ENCODE measurements at places on chromosomes 11 and 22. TPM values are rescaled to one million over a fixed set of nuclear protein-coding genes. Genes with fewer than 3 reads are reported as not detected.

CDC42EP1 gene
- 46.0 TPM for total RNA-seq

CBLIF gene
- total RNA-seq = not detected

RASGRP2 gene
- total RNA-seq = 30.4 TPM

CCDC89 gene
- total RNA-seq = 1.6 TPM

HSPB2 gene
- total RNA-seq = 6.4 TPM

NXPE2 gene
- 0.38 TPM for total RNA-seq

- no peak overlapping the region for H3K4me3 ChIP-seq
- H3K27me3 ChIP-seq = no peaks in the 10 kb centered on the region
- DNase-seq = no peak
- H3K36me3 ChIP-seq = no peaks in the 10 kb centered on the region
- H3K27ac ChIP-seq = no peak overlapping the region
Measured at GRCh38 chr11:46107408-46107718, 13.9 kb downstream of the PHF21A start.

DNA sequence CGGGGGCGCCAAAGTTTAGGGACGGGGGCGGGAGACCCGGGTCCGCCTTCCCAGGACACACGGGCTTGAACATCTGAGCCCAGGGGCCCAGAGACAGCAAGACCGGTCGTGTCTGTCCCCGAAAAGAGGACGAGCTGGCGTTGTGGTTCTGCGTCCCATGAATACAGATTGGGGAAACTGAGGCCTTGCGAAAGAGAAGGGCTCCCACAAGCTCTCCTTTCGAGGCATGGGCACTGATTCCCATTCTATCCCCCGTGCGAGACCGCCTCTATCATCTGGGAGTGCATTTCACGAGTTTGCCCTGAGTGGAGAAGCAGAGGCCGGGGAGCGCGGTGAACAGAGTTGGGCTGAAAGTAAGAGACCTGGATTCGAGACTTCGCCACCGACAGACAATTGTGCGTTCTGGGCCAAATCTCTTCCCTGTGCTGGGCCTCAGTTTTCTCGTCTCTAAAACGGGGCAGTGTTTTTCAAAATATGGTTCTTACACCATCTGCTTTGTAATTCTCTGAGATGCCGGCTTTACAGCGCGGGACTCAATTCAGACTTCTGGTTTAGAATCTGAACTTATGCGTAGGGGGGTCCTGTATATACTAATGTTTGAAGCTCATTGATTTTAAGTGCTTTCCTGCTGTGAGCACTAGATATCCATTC is 471 bp downstream of the RNF185 start:
- no peak for DNase-seq
- peak overlapping the region; percentile 87 for H3K4me3 ChIP-seq
- peaks cover 35% of the 10 kb centered on the region for H3K4me1 ChIP-seq
- peak overlapping the region; percentile 91 for H3K27ac ChIP-seq
- no peaks in the 10 kb centered on the region for H3K27me3 ChIP-seq

- peak overlapping the region; percentile 62 for H3K4me3 ChIP-seq
- no peak for DNase-seq
- H3K36me3 ChIP-seq = peaks cover 22% of the 10 kb centered on the region
- H3K27ac ChIP-seq = no peak overlapping the region
- no peaks in the 10 kb centered on the region for H3K27me3 ChIP-seq
Measured at GRCh38 chr22:50272044-50272802, 2.0 kb upstream of the MAPK11 start.

DNA sequence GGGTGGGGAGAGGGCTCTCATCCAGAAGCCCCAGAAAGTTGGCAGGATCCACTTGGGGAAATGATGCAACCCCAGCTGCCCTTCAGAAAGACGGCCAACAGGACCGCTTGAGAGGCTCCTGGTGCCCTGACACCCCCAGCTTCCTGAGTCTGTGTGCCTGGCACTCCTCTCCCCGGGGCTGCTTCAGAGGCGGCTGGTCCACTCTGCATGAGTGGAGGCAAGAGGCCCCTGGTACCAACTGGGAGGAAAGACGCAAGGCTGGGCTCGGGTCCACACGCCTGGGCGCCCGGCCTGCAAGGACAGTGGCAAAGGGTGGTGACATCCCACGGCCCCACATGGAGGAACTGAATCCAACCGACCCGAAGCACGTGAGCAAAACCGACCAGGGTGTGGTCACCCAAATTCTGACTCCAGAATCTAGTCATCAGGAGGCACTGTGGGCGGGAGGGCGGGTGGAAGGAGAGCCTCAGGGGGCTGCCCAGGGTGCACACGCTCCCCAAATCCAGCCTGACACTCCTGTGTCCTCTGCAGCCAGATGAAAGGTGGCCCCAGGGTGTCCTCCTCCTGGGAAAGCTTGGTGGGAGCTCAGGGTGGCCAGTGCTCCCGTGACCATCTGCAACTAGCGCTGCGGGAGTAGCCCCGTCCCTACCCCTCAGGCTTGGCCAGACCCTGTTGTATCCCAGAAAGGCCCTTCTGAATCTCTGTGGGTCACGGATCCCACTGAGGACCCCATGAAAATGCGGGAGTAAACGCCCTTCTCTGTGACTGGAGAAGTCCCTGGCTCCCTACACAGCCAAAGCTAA is 3.7 kb downstream of the RNH1 start:
- peaks cover 53% of the 10 kb centered on the region for H3K4me1 ChIP-seq
- peak overlapping the region; percentile 82 for H3K4me3 ChIP-seq
- DNase-seq = peak; percentile 86
- peaks cover 37% of the 10 kb centered on the region for H3K36me3 ChIP-seq
- peak overlapping the region; percentile 100 for H3K27ac ChIP-seq

DNA sequence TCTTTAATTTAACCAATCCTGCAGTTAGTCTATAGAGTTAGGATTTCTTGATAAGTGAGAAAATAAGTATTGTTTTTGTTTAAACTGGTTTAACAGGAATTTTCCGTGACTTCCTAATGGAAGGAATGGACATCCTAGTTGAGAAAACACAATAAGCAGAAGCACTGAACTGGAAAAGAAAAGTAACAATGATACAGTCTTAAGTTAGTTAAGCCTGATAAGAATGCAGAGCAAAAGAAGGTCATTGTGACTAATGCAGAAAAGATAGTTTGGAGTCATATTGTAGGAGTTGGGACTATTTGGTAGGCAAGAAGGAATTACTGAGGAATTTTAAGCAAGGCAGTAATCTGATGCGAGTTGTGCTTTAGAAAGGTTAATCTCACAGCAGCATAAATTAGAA is 11.7 kb downstream of the RNF141 start:
- H3K4me1 ChIP-seq = no peaks in the 10 kb centered on the region
- no peaks in the 10 kb centered on the region for H3K27me3 ChIP-seq
- no peak overlapping the region for H3K4me3 ChIP-seq

- H3K27ac ChIP-seq = peak overlapping the region; percentile 85
- no peak for DNase-seq
- no peaks in the 10 kb centered on the region for H3K27me3 ChIP-seq
- no peaks in the 10 kb centered on the region for H3K36me3 ChIP-seq
Measured at GRCh38 chr11:101914341-101914737, 471 bp upstream of the CEP126 start.

- H3K27me3 ChIP-seq = no peaks in the 10 kb centered on the region
- H3K36me3 ChIP-seq = no peaks in the 10 kb centered on the region
- DNase-seq = no peak
Measured at GRCh38 chr22:33112580-33112979, 54.4 kb upstream of the SYN3 start.

- DNase-seq = no peak
- no peak overlapping the region for H3K4me3 ChIP-seq
- H3K4me1 ChIP-seq = peaks cover 14% of the 10 kb centered on the region
- H3K27ac ChIP-seq = no peak overlapping the region
Measured at GRCh38 chr11:77753230-77753629, 67.3 kb downstream of the RSF1 start.

GRCh38 chr22:17918840-17919239 is 105.5 kb downstream of the MICAL3 start:
- H3K4me1 ChIP-seq = peaks cover 56% of the 10 kb centered on the region
- no peak overlapping the region for H3K27ac ChIP-seq
- H3K4me3 ChIP-seq = no peak overlapping the region
- no peak for DNase-seq
- no peaks in the 10 kb centered on the region for H3K27me3 ChIP-seq

- H3K4me3 ChIP-seq = no peak overlapping the region
- H3K27me3 ChIP-seq = peaks cover 8% of the 10 kb centered on the region
- DNase-seq = no peak
- H3K36me3 ChIP-seq = no peaks in the 10 kb centered on the region
- H3K27ac ChIP-seq = no peak overlapping the region
- H3K4me1 ChIP-seq = no peaks in the 10 kb centered on the region
Measured at GRCh38 chr11:134019500-134019899, 49.4 kb upstream of the JAM3 start.

GRCh38 chr11:93700830-93701229 is 39.3 kb downstream of the CEP295 start:
- H3K4me1 ChIP-seq = no peaks in the 10 kb centered on the region
- no peak overlapping the region for H3K27ac ChIP-seq
- H3K4me3 ChIP-seq = no peak overlapping the region
- H3K27me3 ChIP-seq = no peaks in the 10 kb centered on the region
- DNase-seq = no peak

DNA sequence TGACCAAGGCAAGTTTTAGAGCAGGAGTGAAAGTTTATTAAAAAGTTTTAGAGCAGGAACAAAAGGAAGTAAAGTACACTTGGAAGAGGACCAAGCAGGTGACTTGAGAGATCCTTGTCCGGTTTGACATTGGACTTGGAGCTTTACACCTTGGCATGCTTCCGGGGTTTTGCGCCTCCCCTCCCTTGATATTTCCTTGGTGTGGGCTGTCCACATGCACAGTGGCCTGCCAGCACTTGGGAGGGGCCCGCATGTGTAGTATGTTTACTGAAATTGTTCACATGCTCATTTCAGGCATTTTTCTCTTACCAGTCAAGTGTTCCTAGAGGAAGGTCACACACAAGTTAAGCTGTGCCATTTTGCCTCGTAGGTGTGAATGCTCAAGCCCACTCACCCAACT is 19.0 kb upstream of the THRSP start:
- H3K4me3 ChIP-seq = no peak overlapping the region
- peak; percentile 92 for DNase-seq
- no peak overlapping the region for H3K27ac ChIP-seq
- H3K36me3 ChIP-seq = no peaks in the 10 kb centered on the region

- H3K36me3 ChIP-seq = no peaks in the 10 kb centered on the region
- no peak overlapping the region for H3K27ac ChIP-seq
- DNase-seq = no peak
- peaks cover 6% of the 10 kb centered on the region for H3K4me1 ChIP-seq
Measured at GRCh38 chr11:69364921-69365320, 71.0 kb downstream of the MYEOV start.

DNA sequence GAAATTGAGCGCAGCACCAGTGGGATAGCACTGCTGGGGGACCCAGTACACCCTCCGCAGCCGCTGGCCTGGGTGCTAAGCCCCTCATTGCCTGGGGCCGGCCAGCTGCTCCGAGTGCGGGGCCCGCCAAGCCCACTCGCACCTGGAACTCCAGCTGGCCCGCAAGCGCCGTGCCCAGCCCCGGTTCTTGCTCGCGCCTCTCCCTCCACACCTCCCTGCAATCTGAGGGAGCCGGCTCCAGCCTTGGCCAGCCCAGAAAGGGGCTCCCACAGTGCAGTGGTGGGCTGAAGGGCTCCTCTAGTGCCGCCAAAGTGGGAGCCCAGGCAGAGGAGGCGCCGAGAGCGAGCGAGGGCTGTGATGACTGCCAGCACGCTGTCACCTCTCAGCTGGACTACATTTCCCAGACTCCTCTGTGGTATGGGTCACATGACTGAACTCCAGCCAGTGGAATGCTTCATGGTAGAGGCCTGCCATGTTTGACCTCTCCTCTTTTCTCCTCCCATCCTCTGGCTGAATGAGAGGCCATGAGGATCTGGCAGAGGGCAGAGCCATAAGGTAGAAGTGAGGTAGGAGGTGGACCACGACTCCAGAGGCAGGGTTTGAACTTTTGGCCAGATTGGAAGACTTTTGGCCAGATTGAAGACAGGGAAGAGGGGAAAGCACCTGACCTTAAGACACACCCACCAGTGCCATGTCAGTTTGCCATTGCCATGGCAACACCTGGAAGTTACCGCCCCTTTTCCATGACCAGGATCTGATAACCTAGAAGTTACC is 6.2 kb downstream of the MRGPRD start:
- no peak overlapping the region for H3K27ac ChIP-seq

DNA sequence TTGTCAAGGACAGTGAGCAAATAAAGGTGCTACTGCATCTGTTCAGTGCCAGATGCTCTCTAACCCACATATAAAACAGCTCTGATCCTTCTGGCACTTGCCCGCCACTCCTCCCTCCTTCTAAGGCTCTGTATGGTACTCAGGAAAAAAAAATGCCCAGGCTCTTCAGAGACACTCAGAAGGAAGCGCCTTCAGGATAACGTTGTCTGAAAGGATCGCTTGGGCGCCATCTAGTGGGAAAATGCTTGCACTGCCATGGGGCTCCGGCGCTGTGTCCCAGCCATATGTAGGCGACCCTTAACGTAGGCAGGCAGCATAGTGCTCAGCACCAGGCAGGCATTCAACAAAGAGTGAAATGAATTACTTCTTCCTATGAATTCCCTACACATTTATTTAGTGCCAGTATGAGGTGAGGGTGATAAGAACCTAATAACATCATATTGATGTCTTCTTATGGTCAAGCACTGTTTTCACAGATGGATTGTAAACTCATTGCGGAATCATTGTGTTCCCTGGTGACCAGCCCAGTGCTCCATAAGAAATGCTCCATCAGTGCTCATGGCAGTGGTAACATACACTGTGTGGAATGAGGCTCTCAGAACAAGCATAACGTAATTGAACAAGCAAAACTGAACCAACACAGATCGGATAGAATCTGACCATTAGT is 39.6 kb downstream of the PAMR1 start:
- DNase-seq = peak; percentile 83
- H3K4me3 ChIP-seq = no peak overlapping the region
- no peaks in the 10 kb centered on the region for H3K27me3 ChIP-seq
- no peaks in the 10 kb centered on the region for H3K36me3 ChIP-seq
- H3K27ac ChIP-seq = no peak overlapping the region
- no peaks in the 10 kb centered on the region for H3K4me1 ChIP-seq

DNA sequence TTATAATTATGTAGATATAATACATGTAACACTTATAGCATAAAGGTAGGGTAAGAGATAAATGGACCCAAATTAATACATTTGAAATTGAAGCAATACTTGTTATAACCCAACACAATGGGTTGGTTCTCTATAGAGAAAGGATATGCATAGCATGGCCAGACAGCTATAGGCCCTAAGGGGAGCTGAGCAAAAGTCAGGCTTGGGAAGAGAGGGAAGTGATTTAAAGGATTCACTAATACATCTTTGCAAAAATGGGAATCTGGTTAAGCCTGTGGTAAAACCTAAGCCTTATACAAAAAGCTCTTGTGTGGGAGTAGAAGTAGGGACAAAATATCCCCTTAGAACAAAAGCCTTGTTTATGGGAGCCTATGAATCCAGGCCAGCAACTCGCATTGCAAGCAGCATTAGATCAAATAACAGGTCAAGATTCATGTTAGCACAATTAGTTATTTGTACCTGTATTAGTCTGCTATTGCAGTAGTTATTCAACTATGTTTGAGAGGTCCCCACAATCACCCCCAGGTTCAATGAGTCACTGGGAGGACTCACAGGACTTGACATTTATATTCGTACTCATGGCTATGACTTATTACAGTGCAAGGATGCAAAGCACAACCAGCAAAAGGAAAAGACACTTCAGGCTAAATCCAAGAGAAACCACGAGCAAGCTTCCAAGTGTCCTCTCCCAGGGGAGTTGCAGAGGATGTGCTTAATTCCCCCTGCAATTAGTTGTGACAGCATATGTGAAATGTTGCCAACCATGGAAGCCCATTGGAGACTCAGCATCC is 144.7 kb upstream of the LMO1 start:
- H3K4me1 ChIP-seq = no peaks in the 10 kb centered on the region
- H3K27me3 ChIP-seq = no peaks in the 10 kb centered on the region
- H3K27ac ChIP-seq = no peak overlapping the region
- no peaks in the 10 kb centered on the region for H3K36me3 ChIP-seq
- H3K4me3 ChIP-seq = no peak overlapping the region
- no peak for DNase-seq

- H3K27ac ChIP-seq = no peak overlapping the region
- no peak for DNase-seq
- no peaks in the 10 kb centered on the region for H3K4me1 ChIP-seq
- H3K36me3 ChIP-seq = no peaks in the 10 kb centered on the region
- H3K27me3 ChIP-seq = no peaks in the 10 kb centered on the region
Measured at GRCh38 chr11:113505046-113505445, 29.8 kb upstream of the DRD2 start.

All from lower lobe of right lung (tissue), 2 donors.